ENCODE measurements at places on chromosomes 2 and 18. TPM values are rescaled to one million over a fixed set of nuclear protein-coding genes. Genes with fewer than 3 reads are reported as not detected.

The OXER1 gene
- not detected for total RNA-seq

The CCBE1 gene
- total RNA-seq = 13.9 TPM

The DNAH6 gene
- not detected for total RNA-seq

The HPCAL1 gene
- total RNA-seq = 312 TPM

The SMPD4 gene
- total RNA-seq = 82.2 TPM

The CNRIP1 gene
- total RNA-seq = 11.6 TPM

The GREB1 gene
- total RNA-seq = 0.62 TPM

The GPR17 gene
- total RNA-seq = 1.0 TPM

The GALR1 gene
- total RNA-seq = not detected
